ENCODE measurements at places on chromosomes 5 and 9.

DNA sequence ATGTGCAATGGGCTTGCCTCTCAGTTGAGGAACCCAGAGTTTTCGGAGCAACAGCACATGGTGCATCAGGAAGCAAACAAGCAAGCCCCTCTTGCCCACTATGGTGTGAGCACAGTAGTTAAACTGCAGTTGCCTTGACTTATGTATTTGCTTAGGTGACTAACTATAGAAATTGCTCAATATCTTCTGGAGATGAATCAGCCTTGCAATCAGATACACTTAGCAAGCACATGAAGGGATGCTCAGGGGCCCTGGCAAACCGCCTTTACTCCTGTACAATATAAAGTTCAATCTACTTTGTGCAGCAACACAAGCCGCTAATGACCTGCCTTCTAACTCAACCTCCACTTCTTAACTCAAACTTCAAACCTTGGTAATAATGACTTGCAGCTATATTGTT lies 581.7 kb upstream of the RIOK2 start:
- no peak for DNase-seq

DNA sequence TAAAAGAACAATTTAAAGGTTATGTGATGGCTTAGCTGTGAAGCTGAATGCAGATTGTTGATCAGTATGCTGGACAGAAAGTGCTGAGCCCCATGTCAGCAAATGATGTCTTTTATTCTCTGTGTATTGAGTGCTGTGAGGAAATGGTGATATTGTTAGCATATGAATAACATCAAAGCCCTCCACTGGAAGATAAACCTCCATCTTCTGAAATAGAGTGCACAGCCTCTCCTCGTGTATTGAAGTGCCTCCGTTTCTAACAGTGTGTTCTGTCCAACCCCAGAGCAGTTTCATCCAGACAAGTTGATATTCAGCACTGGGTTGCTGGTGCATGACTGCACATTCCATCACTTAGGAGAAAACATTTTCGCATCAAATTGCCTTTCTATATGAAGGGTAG lies 242.9 kb downstream of the CSNK1G3 start:
- no peak for DNase-seq

DNA sequence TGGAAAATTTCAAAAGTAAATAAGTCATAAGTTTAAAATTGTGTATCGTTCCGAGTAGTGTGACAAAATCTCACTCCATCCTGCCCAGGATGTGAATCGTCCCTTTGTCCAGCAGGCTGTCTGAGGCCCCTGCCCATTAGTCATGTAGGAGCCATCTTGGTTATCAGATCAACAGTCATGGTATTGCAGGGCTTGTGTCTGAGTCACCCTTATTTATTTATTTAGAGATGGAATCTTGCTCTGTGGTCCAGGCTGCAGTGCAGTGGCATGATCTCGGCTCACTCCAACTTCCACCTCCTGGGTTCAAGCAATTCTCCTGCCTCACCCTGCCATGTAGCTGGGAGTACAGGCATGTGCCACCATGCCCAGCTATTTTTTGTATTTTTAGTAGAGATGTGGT lies 30.2 kb downstream of the ITGA2 start:
- no peak for DNase-seq

DNA sequence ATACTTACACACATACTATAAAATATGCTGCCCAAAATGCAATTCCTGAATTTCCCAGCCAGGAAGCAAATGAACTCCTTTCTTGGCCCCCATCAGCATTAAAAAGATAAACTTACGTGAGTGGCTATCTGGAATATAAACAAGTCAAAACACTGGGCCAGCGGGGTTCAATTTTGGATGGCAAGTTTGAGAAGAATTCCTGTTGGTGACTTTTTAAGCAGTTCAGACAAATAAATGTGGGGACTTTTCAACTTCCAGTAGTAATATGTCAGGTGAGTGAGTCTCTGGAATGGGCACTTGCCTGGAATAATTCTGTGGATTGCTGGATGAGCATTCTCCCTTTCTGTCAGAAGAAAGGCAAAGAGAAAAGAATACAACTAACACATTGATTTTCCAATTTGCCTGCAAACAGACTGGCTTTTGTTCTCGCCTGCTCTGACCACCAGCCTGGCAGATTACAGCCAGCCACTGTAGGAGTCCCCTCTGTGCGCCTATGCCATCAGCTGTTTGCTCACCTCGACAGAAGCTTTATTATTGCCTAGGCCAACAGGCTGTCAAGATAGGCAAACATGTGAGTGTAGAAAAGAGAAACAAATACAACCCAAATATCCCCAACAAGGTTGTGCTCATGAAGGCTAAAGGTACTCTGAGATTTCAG lies 78.6 kb downstream of the MRPS27 start:
- DNase-seq = no peak

DNA sequence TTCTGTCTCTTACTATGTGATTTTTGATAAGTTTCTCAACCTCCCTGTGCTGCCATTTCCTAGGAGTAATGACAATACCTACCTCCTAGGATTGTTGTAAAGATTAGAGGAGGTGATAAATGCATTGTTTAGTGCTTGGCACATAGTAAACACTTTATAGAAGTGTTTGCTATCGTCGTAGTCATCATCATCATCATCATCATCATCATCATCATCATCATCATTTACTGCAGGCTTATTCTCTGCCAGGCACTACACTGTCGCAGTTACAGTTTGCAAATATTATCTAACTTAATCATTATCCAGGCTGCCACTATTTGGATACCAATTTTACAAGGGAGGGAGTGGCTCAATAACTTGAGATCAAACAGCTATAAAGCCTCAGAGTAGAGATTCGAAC lies 24.5 kb downstream of the SGCD start:
- DNase-seq = no peak

DNA sequence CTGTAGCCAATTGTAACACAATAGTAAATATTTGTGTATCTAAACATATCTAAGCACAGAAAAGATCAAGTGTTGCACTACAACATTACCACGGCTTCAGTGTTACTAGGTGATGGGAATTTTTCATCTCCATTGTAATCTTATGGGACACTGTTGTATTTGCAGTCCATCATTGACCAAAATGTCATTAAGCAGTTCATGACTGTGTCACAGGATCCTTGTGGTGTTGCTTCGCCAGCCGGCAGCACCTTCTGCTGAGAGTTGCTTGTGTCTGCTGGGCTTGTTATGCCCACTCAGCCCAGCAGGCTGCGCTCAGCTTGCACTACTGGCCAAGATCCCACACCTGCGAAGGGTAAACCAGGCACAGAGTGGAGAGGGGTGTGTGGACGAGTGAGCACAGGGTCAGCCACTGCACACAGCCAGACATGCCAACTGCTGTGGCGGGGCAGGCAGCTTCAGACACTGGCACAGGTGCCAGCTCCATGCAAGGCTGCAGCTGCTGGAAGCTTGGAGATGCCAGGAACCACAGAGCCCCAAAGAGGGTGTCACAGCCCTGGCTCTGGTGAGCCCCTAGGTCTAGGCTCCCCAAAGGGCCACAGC lies 273.7 kb downstream of the CETN3 start:
- no peak for DNase-seq

DNA sequence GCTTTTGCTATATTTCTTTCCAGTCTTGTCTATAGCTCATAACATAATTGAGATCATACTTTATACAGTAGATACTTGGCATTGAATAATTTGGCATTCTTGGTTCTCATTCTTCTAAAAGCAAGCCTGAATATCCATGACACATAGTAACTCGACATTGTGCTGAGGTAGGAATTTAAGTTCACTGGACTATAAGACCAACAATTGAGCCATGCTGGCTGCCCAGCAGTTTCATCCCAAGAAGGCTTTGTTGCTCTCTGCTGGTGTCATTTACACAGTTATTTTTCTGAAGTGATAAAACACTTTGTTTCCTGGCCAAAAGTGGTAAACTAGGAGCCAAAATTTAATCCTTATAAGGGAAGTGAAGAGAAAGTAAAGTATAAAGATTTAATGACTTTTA lies 192.0 kb downstream of the ADAMTSL1 start:
- no peak for DNase-seq

- no peak for DNase-seq
Measured at GRCh38 chr5:112865128-112865527, 4.0 kb downstream of the SRP19 start.

GRCh38 chr5:164351245-164351834 lies 845.9 kb downstream of the MAT2B start:
- DNase-seq = no peak

GRCh38 chr5:149264439-149265067 lies 7.1 kb upstream of the AFAP1L1 start:
- peak; percentile 20 for DNase-seq

- no peak for DNase-seq
Measured at GRCh38 chr9:71910650-71911060, 338 bp downstream of the ABHD17B start.

DNA sequence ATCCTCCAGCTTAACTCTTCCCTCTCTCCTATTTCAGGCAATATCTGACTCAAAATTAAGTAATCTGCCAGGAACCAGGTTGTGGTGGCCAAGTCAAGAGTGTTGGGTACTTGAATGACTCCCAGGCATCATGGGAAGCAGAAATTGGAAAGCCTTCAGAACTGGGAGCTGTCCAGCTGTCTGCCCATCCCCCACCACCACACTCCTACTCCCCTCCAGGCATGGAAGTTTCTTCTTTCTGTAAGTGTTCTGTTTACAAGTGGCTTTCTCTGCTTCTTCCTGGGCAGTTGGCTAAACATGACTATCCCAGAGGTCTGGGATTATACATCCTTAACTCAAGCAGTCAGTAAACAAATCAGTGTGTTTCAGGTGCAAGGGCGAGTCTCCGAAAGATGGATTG lies 14.6 kb upstream of the PBX3 start:
- no peak for DNase-seq
